GM03348 (cell line): ENCODE measurements at places on chromosomes 2 and 18.

DNA sequence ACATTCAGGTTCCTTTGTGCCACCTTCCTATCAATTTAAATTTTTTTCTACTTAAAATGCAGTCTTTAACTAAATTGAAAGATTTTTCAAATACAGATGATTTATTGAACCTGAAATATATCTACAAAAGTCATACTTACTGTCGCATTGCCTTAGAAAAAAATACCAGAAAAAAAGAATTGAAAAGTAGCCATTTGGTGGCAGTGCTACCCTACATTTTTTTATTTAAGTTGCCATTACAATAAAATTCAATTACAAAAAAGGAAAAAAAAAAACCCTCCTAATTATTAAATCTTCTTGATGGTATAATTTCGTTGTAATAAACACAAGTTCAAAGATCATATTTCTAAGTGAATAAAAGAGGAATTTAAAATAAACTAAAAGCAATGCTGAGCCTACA, 43.4 kb downstream of the DSC3 start:
- DNase-seq: no peak

GRCh38 chr2:15874321-15874720, 66.0 kb upstream of the MYCN start:
- no peak for DNase-seq

DNA sequence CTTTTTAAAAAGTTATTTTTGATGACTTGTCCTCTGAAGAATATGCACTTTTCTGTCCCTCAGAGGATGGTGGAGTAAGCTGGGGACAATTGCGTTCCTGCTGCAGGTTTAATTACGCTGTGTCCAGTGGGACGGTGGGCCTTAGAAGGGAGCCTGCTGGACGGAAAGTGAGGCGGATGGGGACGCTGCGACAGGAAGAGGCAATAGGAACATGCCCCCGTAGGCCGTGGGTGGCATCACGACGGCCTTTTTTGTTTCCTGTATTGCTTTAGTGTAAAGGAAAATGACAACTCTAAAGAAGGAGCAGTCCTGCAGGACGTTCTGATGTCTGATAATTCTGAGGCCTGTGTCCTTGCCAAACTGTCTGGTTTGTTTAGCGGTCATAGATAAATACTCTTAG, 121.6 kb downstream of the NFATC1 start:
- no peak for DNase-seq

DNA sequence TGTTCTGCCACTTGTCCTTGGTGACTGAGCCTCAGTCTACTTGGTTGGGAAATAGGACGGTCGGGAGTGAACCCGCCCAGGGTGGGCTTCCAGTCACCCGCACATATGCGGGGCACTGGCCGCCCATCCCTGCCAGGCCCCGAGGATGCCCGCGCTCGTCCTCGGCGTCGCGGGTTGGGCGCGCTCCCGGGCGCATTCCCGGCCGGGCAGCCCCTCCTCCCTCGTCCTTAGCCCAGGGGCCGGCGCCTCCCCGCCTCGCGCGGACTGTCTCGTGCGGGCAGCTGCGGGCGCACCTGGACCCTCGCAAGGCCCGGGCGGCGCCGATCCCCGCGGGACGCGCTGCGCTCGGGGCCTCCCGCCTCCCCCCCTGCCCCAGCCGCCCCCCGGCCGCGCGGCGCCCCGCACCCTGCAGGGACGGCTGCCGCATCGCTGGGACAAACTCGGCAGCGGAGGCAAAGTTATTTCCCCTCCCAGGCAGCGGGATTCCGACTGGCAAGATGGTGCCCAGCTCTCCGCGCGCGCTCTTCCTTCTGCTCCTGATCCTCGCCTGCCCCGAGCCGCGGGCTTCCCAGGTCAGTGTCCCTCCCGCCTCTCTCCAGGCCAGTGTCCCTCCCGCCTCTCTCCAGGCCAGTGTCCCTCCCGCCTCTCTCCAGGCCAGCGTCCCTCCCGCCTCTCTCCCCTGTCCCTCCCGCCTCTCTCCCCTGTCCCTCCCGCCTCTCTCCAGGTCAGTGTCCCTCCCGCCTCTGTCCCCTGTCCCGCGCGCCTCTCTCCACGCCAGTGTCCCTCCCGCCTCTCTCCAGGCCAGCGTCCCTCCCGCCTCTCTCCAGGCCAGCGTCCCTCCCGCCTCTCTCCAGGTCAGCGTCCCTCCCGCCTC, at the start of gene FBLN7:
TSS of gene FBLN7 (plus strand) at position 227 of the 874 bp plus-strand sequence. CDS start at position 498, 271 bp downstream.
- peak; percentile 70 for DNase-seq

GRCh38 chr18:8794156-8794933, 89.0 kb downstream of the MTCL1 start:
- peak; percentile 47 for DNase-seq

- no peak for DNase-seq
Measured at GRCh38 chr18:47909484-47909883, 21.0 kb downstream of the SMAD2 start.

- DNase-seq: no peak
Measured at GRCh38 chr18:58388736-58389135, 240.2 kb downstream of the ALPK2 start.

- DNase-seq: no peak
Measured at GRCh38 chr18:47964053-47964452, 33.6 kb upstream of the SMAD2 start.

GRCh38 chr2:134791616-134792015, 46.8 kb upstream of the ACMSD start:
- DNase-seq: no peak

DNA sequence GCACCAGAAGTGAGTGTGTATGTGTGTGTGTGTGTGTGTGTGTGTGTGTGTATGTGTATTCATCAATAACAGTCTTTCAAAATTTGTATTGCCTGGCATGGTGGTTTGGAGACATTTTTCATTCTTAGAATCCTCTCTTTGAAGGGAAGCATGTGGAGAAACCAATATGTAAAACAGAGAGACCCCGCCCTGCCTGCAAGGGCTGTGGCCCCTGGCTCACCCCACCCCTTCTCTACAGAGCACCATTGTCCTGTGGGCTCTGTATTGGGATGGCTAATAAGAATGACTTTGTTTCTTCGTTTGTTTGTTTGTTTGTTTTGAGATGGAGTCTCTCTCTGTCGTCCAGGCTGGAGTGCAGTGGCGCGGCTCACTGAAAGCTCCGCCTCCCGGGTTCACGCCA, 65.9 kb downstream of the GNAL start:
- DNase-seq: no peak
